EL (cell line): ENCODE measurements at places on chromosomes 4 and X.
A peak's percentile ranks its signal among the peaks of the same experiment; 100 is the strongest.

GRCh38 chr4:14315129-14315528, 687.2 kb upstream of the CPEB2 start:
- no peak for DNase-seq

DNA sequence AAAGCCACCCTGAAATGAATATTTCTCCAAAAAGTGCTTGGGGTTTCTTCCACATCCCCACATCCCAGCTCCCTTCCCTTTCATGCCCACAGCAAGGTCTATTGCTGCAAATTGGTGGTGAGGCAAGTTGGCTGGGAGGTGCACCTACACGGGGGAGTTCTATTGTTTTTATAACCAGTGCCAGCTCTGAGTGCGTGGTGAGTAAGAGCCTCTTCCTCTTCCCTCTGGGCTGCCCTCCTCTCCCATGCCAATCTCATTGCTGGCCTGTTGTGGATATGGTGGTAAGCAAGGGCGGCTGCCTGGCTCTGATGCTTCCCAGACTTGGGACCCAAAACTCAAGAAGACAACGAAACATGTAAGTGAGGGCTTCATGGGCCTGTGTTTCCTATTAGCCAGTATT, 204.3 kb downstream of the SHROOM3 start:
- peak; percentile 39 for DNase-seq

- DNase-seq = no peak
Observed at GRCh38 chr4:139892973-139893736, 227.5 kb downstream of the MGST2 start.

DNA sequence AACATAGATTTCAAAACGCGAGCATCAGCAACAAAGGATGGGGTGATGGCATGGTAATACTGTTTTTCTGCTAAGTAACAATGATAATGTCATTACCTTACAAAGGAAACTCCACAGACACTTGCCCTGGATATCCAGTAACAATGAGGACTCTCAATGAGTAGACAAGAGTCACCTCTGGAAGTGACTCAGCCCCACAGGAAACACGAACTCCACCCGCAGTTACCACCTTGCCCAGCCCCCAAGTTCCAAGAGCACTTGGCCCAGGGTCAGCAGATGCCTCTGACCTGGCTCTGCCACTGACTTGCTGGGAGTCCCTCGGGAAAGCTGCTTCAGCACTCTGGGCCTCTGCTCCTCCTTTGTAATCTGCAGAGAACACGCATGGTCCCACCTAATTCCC, 110.3 kb upstream of the MAP3K15 start:
- no peak for DNase-seq

DNA sequence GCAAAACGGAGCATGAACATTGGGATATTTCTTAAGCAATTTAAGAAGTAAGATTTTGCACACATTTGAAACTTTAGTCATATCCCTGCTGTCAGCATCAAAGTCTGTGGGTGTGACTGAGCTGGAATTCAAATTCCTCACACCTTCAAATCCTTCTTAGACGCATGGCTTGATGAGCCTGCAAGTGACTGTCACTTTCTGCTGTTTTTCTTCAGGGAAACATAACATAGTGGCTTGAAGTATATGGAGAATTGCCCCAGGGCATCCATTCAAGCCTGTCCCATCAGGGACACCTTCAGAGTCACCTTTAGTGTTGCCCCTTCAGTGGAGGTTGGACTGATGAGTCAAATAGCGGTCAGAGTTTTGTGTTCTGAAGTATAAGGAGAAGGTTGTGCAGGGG, 17.4 kb downstream of the FHDC1 start:
- no peak for DNase-seq

GRCh38 chr4:48570646-48571220, 80.7 kb downstream of the ZAR1 start:
- peak; percentile 80 for DNase-seq

DNA sequence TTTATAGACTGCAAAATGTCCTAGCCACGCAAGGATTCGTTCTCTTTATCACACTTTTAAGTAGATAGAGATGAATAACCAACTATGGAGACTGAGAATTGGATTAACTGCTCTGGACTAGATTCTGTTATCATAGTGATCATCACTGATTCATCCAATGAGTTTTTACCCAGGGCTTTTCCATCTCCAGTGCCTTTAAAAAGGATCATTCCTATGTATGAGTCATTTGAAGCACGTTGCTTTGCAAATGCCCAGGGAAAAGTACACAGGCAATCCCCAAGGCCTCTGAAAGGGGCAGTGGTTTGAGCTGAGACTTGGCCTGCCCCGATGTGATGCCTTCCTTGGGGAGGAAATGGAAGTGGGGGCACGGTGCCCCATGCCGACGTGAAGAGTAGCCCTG, 122.7 kb upstream of the PSAPL1 start:
- peak; percentile 91 for DNase-seq
